ENCODE measurements at places on chromosomes 1 and 21. TPM values are rescaled to one million over a fixed set of nuclear protein-coding genes. Genes with fewer than 3 reads are reported as not detected.
A peak's percentile ranks its signal among the peaks of the same experiment; 100 is the strongest.

DNA sequence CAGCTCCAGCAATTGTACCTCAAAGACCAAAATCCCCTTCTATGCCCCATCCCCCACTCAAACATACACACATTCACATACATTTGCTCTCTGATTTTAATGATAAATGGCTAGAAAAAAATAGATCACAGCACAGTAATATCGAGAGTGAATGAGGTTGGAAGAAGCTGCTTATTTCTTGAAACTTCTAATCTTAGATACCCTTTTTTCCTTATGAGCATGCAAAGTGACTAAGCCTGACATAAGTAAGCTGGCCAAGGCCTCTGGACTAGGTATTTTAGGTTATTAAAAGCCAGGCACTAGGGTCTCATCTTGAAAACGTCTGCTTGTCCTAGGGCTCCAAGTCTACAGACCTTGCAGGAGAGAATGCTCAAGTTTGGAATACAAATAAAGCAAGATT lies 133.6 kb downstream of the TGFBR3 start:
- no peak for DNase-seq

- DNase-seq, result no peak
These were observed 5.4 kb downstream of the PPP2R5A start for GRCh38 chr1:212290608-212291007.

- DNase-seq, result no peak
These were observed 21.0 kb downstream of the PCSK9 start for GRCh38 chr1:55060133-55060999.

DNA sequence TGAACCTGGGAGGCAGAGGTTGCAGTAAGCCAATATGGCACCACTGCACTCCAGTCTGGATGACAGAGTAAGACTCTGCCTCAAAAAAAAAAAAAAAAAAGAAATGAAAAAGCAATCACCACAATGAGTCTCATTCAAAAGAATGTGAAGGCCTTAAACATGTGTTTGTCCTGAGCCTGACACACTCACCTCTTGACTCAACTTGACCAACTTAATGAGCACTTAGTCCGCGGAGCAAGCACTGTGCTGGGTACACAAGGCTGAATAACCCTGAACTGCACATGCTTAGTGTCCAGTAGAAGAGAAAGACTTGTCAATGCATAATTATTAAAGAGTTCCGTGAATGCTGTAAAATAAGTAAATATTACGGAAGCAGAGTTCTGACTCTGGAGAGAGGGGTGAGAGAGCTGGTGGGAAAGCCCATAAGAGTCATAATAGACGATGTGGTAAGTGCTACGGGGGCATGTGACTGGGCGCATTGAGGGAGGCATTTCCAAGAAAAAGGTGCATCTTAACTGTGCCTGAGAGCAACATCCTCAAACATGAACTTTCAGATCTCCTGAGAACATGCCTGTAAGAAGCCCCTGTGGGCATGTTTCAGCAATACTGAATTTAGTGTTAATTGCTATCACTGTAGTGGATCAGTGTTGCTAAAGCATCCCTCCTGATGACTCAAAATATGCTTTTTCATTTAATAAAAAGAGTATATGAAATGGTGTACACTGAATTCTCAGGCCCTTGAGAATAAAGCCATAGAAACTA lies 27.2 kb downstream of the MCOLN2 start:
- no peak for DNase-seq

GRCh38 chr1:92784021-92784638 lies 778 bp downstream of the EVI5 start:
- peak; percentile 67 for DNase-seq

GRCh38 chr1:191592039-191592438 lies 566.2 kb upstream of the RGS18 start:
- no peak for DNase-seq

DNA sequence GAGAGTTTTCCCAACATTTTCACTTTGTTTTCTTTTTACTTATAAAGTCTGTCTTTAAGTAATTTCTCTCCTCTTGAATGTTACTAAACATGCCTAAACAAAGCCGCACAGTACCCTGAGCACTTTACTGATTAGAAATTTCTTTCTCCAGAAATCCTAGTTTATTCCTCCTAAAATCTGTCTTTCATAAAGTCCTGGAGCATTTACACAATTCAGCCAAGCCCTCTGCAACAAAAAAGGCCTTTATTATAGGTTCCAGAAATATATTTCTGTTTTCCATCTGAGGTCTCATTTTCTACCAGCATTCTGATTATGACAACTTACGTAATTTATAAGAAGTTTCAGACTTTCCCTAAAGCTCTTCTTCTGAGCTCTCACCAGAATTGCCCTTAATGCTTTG lies 549.5 kb upstream of the OLFM3 start:
- no peak for DNase-seq

DNA sequence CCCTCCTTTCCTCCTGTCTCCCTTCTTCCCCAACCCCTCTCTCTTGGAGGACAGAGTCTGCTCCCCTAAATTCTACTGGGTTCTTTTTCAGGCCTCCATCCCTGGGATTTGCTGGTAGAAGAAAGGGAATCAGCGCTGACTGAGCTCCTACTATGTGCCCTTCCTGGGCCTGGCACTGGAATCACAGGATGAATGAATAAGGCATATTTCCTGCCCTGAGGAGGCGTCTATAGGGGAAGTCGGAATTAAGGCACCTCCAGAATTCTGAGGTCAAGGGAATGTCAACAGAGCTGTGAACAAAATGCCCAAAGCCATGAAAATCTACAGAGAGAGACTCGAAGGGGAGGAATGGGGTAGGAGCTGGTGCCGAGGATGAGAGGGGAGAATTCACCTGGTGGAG lies 17.4 kb upstream of the BTG2 start:
- no peak for DNase-seq

DNA sequence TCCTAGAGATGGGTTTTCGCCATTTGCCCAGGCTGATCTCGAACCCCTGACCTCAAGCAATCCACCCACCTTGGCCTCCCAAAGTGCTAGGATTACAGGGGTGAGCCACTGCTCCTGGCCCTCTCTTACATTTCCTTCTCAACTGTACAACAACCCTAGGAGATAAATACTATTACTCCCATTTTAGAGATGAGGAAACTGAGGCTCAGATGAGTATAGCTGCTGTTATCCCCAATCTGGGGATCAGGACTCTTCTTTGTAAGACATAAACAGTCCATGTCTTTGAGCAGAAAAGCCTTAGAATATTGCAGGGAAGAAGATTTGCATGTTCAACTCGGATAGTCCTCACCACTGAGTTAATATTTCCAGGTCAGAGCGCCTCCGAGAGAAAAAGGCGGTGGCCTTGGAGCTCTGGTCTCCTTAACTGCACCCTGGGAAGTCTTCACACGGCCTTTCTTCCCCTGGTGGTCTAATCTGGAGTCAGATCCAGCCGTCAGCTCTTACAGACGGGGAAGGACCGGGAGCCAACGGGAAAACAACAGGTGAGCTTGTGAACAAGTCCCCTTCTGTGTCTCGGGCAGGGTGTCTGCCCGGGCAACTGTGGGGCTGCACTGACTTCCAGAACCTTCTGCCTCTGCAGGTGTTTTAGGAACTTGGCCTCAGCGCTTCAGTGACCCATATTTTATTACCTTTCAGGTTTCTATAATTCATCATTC lies 5.9 kb upstream of the OLIG1 start:
- no peak for DNase-seq

- peak; percentile 29 for DNase-seq
These were observed 1.2 kb downstream of the SYTL1 start for GRCh38 chr1:27342778-27343638.

DNA sequence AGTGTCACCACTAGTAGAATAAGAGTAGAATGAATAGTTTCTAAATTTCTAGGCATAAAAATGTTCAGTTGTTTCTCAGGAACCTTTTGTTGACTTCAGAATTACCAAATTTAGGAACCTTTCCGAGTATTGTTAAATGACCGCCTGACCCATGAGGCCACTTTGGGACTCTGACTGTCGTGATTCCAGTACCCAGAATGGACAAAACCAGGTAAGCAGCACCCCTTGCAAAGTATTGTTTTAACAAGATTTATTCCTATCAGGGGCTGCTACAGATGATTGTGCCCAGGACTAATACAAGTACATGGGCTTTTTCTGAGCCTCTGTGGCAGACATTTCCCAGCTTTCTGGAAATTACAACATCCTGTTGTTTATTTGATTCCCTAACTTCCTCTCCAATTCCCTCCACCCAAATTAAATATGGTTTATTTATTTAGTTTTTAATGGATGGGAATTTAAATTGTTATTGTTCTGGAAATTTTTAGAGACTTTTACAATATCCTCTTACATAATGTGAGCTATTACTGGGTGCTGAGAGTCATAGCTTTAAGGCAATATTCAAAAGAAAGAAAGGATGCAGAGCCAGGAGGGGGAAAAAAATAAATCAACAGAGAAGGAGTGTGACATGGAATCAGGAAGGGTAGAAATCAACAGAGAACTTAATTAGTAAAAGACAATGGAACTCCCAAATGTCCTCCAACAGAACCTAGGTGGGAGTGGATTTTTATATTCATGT lies 37.4 kb upstream of the NTPCR start:
- DNase-seq, result no peak

DNA sequence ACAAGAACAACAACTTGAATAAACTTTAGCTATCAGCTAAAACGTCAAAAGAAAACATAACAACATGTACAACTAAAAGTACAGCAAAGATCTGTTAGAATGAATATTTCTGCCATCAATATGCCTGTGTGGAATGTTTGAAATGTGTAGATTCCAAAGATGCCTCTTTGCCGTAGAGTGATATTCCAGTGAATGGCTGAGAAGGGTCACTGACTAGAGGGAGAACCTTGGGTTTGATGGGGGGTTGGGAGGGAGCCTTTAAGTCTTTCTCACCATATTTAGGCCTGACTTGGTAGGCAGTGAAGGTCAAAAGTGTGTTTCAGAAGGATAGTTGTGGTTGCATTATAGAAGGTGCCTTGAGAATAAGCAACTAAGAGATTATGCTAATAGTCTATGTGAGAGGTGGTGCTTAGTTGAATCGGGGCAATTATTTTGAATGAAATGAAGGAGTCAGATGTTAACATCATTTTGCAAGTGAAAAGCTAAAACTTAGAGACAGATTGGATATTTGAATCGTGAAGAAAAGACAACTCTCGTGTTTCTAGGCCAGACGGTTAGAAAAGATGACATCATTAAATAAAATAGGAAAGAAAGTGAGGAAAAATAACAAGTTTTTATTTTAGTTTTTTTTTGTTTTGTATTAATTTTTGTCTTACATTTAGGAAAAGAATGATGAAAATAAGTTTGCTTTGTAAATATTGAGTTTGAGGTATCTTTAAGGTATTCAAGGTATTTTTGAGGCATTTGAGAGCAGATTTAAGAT lies 53.8 kb downstream of the PLA2G4A start:
- no peak for DNase-seq

- no peak for DNase-seq
These were observed 5.7 kb upstream of the TRAF5 start for GRCh38 chr1:211320980-211321379.

- DNase-seq, result no peak
These were observed 176.2 kb downstream of the PCP4 start for GRCh38 chr21:40043423-40043822.

GRCh38 chr1:61447106-61447967 lies 277.6 kb downstream of the TM2D1 start:
- no peak for DNase-seq

DNA sequence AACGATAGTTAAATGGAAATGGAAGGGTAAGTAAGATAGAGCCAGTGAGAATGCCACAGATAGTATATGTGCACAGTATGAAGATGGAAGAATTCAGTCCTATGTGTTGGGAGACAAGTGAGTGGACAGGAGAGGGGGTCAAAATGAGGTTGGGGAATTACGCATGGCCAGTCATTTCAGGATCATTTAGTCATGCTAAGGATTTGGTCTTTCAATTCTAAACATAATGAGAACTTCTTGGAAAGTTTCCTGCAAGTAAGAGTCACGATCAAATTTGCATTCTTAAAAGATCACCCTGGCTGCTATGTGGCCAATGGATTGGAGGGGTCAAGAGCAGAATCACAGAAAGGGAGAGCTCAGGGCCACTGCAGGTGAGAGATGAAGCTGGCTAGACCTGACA lies 64.0 kb upstream of the KCNK2 start:
- no peak for DNase-seq

- no peak for DNase-seq
These were observed 103.2 kb downstream of the PKN2 start for GRCh38 chr1:88787023-88787903.

GRCh38 chr1:240591078-240591477 lies 20.9 kb downstream of the GREM2 start:
- no peak for DNase-seq

DNA sequence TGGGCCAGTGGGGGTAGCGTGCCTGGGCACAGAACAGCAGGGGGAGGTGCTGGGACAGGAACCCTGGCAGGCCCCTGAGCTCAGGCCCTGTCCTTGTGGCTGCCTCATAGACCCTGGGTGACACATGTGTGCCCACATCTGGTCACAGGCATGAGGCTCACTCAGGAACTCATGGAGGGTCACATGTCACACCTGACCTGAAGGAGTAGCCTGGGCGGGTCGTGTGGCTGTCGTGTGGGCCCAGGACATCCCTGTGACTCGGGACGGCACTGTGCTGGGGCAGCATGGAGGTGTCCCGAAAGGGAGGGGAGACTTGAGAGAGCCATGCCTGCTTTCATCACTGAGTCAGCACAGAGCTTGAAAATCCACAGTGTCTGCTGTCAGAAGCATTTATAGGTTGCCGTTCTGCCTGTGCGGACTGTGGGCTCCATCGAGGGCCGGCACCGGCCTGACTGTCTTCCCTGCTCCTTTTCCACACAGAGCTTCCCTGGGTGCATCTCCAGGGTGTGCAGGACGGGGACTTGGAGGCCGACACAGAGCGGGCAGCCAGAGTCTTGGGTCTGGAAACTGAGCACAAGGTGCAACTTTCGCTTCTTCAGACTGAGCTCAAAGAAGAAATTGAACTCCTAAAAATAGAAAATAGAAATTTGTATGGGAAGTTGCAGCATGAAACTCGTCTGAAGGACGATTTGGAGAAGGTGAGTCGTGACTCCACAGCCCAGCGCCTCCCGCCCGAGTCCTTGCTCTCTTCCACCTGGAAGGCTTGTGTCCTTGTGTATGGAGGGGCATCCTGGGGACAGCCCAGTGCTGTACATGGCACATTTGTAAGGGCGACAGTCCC lies 32.8 kb downstream of the PCNT start:
- DNase-seq, result no peak

- DNase-seq, result peak; percentile 56
These were observed 58.6 kb downstream of the MDM4 start for GRCh38 chr1:204574865-204575163.

GNAT2 gene
- total RNA-seq, result not detected

LIN28A gene
- not detected for total RNA-seq

CD1B gene
- total RNA-seq, result 0.60 TPM

TNFRSF18 gene
- 8.1 TPM for total RNA-seq

MIXL1 gene
- total RNA-seq, result 0.16 TPM

ETV3L gene
- not detected for total RNA-seq

PADI2 gene
- 6.0 TPM for total RNA-seq

WASF2 gene
- total RNA-seq, result 159 TPM

FCRL1 gene
- 5.7 TPM for total RNA-seq

Measured in kidney (tissue), 22 donors.